ENCODE measurements at places on chromosomes 3 and 15. TPM values are rescaled to one million over a fixed set of nuclear protein-coding genes. Genes with fewer than 3 reads are reported as not detected.
A peak's percentile ranks its signal among the peaks of the same experiment; 100 is the strongest.

DNA sequence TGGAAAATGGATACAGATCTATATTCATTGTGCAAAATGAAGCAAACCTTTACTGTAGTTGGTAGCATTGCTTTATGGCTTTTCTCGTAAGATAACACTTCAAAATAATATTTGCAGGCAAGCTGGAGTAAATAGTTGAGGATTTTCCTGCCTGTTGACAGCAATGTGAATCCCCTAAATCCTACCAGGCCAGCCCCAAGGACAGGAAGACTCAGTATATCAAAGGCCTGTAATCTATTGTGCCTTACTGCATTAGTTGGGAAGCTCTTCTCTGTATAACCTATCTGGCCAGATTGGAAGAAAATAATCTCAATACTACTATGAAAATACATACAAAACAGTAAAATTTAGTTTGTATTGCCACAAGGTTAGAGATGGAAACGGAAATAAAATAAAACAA, 4.6 kb upstream of the GMNC start:
- H3K4me1 ChIP-seq = no peaks in the 10 kb centered on the region
- no peak for DNase-seq
- no peak overlapping the region for H3K27ac ChIP-seq
- H3K4me3 ChIP-seq = no peak overlapping the region
- H3K27me3 ChIP-seq = peaks cover 31% of the 10 kb centered on the region
- H3K36me3 ChIP-seq = no peaks in the 10 kb centered on the region

The TNFSF10 gene
- 0.68 TPM for total RNA-seq

- no peak overlapping the region for H3K27ac ChIP-seq
- H3K4me3 ChIP-seq = peak overlapping the region; percentile 77
- peak; percentile 89 for DNase-seq
- H3K36me3 ChIP-seq = no peaks in the 10 kb centered on the region
These were observed 1.4 kb downstream of the LOXL1 start for GRCh38 chr15:73927476-73928240.

DNA sequence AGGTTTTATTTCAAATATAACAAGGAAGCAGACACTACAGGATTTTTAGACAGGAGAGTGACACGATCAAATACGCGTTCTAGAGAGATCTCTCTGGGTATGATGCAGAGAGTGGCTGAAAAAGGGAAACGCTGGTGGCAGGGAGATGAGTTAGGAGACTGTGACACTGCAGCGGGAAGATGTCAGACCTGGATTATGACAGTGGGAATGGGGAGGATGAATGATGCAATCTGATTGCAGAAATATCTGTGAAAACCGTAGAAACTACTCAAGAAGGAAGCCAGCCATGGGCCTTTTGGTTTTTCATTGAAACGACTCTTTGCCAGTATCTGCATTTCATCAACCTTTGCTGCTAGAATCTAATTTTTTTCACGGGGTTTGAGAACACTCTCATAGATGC, 157.9 kb downstream of the FAM43A start:
- H3K27ac ChIP-seq = no peak overlapping the region
- H3K4me1 ChIP-seq = peaks cover 1% of the 10 kb centered on the region
- no peaks in the 10 kb centered on the region for H3K27me3 ChIP-seq
- H3K36me3 ChIP-seq = no peaks in the 10 kb centered on the region
- no peak overlapping the region for H3K4me3 ChIP-seq

DNA sequence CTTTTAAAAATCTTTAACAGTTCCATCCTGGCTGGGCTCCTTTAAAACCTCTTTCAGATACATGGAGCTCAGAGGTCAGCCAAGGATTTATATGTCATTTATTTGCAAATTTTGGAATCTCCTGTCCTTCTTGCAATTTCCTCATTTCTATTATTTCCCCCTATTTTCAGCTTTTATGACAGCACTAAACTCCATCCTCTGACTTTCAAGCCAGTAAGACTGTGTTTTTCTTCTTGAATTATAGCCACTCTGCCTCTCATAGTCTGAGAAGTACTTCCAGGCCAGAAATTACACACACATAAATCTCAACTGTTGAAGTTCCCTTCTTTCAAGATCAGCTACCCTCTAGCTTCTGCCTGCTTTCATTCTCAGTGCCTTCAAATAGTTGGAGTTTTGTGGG, 73.2 kb downstream of the IQCH start:
- H3K4me3 ChIP-seq = no peak overlapping the region
- no peaks in the 10 kb centered on the region for H3K36me3 ChIP-seq
- H3K27ac ChIP-seq = no peak overlapping the region
- H3K4me1 ChIP-seq = no peaks in the 10 kb centered on the region
- H3K27me3 ChIP-seq = no peaks in the 10 kb centered on the region
- DNase-seq = no peak

GRCh38 chr15:96992817-96993216, 662.3 kb downstream of the NR2F2 start:
- no peaks in the 10 kb centered on the region for H3K27me3 ChIP-seq
- H3K36me3 ChIP-seq = no peaks in the 10 kb centered on the region
- no peak overlapping the region for H3K27ac ChIP-seq
- H3K4me1 ChIP-seq = no peaks in the 10 kb centered on the region
- no peak for DNase-seq
